ENCODE measurements at places on chromosomes 4 and X.
A peak's percentile ranks its signal among the peaks of the same experiment; 100 is the strongest.

GRCh38 chr4:66640233-66640990 lies 904.9 kb downstream of the CENPC start:
- no peak for DNase-seq

DNA sequence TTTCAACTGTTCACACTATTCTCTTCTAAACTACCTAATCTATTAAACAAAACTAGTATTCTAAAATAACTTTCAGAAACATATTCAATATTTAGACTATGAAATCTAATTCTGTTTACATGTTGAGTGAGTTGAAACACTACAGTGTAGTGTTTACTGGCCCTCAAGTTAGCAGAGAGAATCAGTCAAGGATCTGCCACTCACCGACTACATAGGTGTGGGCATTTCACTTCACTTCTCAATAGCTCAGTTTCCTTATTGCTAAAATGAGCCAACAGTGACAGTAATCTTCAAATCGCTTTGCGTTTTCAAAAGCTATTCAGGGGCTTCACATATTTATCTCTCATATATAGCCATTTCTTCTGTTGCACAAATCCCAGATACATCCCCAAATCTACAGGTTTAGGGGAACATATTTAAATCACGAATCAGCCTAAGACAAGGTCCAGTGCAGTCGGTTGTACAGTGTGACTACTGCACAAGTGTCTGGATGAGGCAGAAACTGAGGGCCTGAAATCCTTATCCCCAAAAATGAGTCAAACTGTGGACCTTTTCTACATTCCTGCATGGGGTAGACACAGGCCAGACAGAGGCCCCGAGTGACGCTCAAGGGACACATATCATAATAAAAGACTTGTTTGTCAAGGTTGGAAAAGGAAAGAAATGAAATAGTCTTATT lies 129.8 kb downstream of the PPP3CA start:
- no peak for DNase-seq

DNA sequence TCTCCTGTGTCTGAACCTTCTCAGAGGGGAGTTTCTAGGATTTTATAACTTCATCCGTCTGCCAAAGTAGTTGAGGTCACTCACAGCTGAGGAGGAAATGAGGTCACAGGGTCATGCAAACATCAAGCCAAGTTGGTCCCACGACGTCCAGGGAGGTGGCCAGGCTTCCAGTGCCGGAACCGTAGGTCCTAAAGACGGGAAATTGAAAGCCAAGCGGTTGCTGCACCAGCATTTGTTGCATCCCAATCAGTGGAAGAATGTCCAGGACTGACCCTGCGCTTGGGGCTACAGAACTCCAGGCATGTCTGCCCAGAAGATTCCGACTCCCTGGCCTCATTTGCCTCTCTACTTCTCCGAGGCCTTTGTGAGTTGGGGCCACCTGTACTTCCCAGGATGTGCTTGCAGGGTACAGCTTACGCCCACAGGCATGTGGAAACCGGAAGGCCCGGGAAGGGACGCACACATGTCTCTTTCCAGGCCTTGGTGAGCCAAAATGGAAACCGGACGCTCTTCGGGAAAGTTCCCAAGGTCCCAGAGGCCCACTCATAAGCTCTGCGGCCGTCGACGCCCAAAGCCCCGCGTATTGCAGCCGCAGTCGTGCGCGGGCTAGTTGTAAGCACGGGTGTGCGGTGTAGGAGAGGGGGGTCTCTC lies 9.3 kb downstream of the PRDM8 start:
- DNase-seq, result no peak

DNA sequence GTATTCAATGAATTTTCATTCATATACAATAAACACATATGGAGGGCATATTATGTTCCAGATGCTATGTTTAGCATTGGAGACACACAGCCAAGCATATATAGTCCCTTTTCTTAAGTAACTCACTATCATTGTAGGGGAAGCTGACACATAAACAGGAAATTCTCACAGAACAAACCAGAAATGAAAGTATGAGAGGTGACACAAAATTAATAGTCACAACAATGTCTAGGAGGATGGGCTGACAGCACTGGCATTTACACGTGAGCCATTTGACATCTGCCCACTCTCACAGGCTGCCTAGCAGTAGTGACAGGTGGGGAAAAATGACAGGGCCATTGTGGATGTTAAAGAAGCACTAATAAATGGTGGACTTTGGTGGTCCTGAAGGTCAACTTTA lies 2.6 kb upstream of the CNOT6L start:
- no peak for DNase-seq

DNA sequence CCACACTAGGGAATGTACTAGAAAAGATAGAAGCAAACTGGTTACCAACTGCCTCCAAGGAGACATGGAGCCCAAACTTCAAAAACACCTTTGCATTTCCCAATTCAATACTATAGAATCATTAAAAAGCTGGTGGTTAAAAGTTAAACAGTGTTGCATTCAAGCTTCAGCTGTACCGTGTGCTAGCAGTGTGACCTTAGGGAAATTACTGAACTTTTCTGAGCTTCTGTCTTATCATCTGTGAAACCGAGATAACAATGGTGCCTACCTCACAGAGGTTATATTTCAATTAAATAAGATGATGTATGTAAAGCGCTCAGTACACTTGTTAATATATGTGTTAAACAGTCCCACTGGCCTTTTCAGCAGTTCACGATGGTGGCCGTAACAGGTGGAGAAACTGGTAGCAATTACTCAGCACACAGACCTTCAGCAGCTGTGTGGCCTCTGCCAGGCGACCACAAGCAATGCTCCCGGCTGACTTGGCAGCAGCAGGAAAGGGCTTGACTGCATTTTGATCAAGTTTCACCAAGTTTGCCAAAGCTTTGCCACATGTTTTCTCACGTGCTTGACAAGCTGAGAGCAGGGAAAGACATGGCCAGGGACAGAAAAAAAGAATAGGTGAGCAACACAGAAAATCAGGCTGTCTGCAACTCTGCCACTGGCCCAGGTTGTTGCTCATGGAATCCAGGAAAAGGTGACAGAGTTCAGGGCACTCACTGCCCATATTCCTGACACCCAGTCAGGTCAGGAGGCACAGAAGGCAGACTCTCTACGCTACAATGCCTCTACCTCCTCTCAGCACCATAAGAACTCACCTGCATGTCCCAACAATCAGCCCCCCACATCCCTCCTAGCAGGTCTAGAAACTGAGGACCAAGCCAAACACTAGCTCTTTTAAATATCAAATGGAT lies 72.1 kb downstream of the PARM1 start:
- no peak for DNase-seq

GRCh38 chr4:24428850-24429249 lies 155.5 kb downstream of the DHX15 start:
- no peak for DNase-seq

GRCh38 chr4:83563998-83564397 lies 28.1 kb downstream of the GPAT3 start:
- DNase-seq, result no peak

- DNase-seq, result no peak
Measured at GRCh38 chr4:101853691-101854090, 63.2 kb downstream of the BANK1 start.

DNA sequence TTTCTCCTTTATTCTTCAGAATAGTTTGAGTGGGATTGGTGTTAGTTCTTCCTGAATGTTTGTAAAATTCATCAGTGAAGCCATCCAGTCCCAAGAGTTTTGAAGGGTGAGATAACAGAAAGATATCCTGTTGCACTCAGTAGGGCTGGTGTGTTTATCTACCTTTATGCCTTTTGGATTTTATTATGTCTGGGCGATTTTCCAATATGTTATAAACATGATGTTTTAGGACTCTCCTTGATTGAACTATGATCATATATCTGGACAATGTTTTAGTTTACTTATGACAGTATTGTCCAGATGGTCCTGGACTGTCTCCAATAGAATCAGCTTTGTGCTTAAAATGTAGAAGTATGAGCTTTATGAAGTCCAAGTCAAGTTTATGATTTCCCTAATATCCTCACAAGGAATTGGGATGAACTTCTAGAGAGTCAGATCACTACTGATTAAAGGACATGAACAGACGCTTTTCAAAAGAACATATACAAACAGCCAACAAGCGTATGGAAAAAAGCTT lies 77.6 kb upstream of the ITM2A start:
- DNase-seq, result no peak

DNA sequence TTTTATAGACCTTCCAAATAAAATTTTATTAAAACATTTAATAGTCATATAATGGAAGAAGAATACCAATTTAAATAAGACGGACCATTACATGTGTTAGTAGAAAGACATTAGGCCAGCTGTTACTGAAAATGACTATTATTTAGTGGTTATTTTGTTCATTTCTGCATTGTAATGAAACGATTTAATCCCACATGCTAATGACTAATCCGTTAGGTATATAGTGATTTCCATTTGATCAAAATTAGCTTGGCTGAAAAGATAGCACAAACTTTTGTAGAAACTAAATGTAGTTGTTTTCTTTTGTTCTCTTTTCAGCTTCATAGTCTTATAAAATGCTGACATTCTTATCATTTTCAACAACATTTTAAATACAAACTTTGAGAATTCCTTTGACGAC lies 556.1 kb upstream of the TENM3 start:
- DNase-seq, result no peak

GRCh38 chr4:17165286-17165685 lies 266.8 kb upstream of the LDB2 start:
- no peak for DNase-seq

DNA sequence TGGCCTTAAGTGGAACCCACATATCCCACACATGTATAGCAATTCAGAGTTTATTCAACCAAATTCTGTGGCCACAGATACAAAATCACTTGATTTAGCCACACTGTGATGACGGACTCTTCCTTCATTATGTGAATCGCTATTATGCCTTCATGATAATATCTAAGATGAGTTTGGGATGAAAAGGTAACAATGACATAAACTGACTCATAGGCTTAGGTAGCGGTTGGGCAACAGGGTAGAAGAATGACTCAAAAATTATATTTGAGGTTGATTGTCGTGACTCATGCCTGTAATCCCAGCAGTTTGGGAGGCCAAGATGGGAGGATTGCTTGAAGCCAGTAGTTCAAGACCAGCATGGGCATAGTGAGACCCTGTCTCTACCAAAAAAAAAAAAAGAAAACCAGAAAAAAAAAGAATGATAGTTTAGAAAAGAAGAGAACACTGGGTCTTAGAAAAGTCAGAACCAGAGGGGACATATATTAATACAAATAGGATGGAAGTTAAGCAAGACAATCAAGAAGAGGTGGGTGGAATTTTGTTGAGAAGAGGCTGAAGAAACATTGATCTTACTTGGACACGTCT lies 70.4 kb upstream of the USP9X start:
- DNase-seq, result no peak

DNA sequence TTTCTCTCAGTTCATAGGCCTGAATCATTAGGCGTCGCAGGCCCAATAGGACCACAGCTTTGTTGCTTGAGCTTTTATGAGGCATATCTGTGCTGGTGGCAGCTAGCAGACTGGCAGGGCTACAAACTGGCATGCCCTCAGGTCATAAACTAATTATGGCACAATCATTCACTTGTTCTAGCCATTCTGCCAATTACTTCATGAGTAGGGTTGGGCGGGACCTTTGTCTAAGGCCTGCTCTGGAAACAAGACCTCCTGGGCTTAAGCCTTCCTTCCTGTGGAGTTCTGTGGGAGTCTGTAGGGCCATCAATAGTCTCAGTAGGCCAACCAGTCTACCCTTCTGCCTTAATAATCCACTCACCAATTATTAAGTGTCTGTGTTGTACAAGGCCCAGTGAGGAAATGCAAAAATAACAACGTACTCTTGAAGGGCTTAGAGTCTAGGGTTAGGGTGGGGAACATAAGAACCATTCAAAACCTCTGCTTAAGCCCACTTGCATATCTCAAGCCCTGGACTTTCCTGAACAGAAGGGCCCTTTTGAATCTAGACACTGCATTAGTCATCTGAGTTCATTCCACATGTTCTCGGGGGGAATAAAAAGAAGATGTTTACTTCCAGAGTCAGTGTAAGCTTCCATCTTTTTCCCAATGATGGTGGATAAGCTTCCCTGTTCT lies 44.5 kb downstream of the SHROOM4 start:
- DNase-seq, result no peak

DNA sequence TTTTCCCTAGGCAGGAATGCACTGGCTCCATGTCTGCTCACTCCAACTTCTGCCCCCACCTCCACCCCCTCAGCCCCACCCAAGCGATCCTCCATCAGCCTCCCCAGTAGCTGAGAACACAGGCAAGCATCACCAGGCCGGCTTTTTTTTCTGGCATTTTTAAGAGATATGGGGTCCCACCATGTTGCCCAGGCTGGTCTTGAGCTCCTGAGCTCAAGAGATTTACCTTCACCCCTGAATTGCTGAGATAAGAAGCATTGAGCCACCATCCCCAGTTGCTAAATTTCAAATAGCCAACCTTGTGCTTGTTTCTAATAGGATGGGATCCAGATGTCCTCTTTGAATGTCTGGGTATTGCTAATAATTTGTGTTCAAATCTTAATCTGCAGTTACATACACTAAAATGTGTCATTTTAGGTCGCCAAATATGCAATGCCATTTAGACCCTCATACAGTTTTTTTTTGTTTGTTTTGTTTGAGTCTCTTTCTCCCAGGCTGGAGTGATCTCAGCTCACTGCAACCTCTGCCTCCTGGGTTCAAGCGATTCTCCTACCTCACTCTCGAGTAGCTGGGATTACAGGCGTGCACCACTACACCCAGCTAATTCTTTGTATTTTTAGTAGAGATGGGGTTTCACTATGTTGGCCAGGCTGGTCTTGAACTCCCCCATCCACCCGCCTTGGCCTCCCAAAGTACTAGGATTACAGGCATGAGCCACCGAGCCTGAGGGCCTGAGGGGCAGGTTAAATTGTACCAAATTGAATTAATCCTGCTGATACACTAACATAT lies 8.8 kb downstream of the LARP7 start:
- DNase-seq, result no peak

DNA sequence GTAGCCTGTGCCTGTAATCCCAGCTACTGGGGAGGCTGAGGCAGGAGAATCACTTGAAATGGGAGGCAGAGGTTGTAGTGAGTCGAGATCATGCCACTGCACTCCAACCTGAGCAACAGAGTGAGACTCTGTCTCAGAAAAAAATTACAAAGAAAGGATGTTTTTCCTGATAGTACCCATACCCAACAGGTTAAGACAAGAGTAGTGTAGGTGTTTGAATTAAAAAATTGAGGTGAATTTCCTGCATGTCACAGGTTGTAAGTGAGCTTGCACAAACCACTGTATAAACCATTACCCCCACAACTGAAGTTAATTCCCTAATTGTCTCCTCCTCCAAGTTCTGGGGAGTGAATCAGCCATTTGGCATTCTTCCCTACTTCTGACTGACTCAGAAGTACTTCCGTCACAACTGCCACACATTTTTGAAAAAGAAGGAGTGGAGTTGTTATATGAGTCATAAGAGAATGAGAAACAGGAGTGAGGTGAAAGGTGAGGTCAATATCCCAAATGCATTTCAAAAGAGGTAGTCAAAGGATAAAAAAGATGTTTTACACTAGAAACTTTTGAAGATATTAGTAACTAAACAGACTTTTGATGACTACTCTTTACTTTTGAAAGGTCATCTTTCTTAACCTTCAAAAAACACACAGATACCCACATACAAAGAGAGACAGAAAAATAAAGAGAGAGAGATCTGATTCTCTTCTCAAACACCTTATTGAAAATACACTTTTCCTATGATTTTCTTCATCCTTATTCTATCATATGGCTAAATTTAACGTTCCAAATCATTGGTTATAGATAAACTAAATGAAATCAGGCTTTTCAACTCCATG lies 134.5 kb downstream of the BTC start:
- DNase-seq, result peak; percentile 49
